Stimulated activated CD4-positive, alpha-beta T cell treated with anti-CD3 and anti-CD28 coated beads, Interleukin-12 subunit alpha, Interleukin-12 subunit beta, amount 100 ng/mL, for 4 hours (primary cell): ENCODE measurements at places on chromosomes 6 and 20.

GRCh38 chr20:50415516-50416268, 94.5 kb upstream of the PTPN1 start:
- no peak for DNase-seq

DNA sequence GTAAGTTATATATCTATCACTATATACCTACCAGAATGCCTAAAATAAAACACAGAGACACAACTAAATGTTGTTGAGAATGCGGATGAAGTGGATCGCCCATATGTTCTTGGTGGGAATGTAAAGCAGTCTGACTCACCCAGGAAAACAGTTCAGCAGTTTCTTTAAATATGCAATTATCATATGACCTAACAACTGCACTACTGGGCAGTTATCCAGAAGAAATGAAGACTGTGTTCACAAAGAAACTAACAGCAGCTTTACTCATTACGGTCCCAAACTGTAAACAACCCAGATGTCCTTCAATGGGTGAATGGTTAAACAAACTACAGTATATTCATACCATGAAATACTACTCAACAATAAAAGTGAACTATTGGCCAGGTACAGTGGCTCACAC, 14.3 kb upstream of the ZC3H12D start:
- no peak for DNase-seq

- DNase-seq, result no peak
Observed at GRCh38 chr6:105746130-105746505, 340.0 kb upstream of the PRDM1 start.

DNA sequence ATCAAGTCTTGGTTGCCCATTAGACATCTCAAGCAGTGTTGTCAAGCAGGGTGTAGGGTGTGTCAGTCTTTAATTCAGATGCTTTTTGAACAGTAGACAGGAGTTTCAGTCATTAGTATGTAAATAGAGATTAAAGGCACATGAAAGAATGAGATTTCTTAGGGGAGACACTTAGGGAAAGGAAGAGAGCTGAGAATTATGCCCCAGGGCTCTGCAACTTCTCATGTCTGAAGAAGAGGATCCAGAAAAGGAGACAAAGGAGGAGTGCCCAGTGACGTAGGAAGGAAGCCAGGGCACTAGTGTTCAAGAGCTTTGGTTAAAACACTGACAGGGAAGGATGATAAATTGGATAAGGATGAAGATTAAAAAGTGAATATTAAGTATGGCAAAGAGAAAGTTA, 569.7 kb downstream of the NKAIN2 start:
- no peak for DNase-seq

- no peak for DNase-seq
Observed at GRCh38 chr20:46083101-46083500, 6.7 kb downstream of the NCOA5 start.

DNA sequence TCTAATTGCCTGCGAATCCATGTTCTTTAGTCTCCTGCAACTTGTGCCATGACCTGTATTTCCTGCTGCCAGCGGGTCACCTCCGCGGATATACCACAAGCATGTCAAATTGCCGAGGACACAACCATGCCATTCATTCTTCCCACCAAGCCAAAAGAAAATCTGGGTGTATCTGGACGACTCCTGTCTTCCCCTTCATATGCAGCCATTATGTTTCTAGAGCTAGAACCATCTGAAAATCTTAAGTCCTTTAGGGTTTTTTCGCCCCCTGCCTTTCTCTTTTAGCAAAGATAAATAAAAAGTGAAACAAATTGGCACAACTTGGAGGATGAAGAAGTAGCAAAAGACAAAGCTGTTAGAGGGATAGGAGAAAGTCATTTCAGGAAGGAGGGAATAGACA, 242.6 kb downstream of the ARID1B start:
- no peak for DNase-seq

- DNase-seq, result no peak
Observed at GRCh38 chr6:36912030-36912454, 26.3 kb downstream of the C6orf89 start.

GRCh38 chr6:128527375-128527774, 7.0 kb upstream of the PTPRK start:
- no peak for DNase-seq

DNA sequence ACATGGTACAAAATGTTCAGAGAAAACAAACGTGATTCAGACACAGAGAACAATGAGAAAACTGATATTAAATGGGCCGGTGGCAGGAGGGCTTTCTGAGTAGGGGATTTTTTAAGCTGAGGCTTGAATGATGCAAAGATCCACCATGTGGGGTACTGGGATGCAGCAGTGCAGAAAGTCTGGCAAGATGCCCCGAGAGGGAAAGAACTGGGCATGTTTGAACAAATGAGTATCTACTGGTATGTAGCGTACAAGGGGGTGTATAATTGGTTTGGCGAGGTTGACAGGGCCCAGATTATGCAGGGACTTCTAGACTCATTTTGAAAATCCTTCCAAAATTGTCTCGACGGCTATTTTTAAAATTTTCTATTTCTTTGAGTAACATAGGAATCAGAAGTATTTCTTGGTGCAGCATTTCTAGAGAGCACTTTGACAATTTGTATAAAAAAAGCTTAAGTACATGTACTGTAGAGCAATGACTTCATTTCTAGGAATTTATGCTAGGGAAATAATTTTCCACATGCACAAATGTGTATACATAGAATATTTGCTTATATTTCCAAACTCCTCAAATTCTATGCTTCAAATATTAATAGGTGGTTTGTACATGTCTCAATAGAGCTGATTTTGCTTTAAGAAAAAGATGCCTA, 119.6 kb upstream of the DOK5 start:
- DNase-seq, result no peak

GRCh38 chr20:25397096-25397495, 6.5 kb upstream of the ABHD12 start:
- no peak for DNase-seq

- DNase-seq, result no peak
Observed at GRCh38 chr20:50259705-50260478, 69.3 kb downstream of the CEBPB start.

DNA sequence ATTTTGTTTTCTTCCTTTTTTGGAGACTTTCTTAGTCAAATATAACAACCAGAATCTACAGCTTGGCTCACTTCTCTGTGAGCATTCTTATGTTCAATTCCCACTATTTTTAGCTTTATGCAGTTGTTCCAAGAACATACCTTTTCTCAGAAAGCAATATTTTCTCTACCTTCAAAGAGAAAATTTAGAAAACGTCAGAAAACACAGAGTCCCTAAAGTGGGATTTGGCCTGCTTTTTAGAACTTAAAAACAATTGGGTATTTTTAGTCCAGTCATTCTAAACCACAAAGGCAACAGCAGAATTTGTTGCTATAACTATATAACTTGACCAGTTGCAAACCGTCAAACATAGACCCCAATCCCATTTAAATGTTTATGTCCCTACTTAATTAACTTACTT, 133.1 kb downstream of the MOXD1 start:
- no peak for DNase-seq

DNA sequence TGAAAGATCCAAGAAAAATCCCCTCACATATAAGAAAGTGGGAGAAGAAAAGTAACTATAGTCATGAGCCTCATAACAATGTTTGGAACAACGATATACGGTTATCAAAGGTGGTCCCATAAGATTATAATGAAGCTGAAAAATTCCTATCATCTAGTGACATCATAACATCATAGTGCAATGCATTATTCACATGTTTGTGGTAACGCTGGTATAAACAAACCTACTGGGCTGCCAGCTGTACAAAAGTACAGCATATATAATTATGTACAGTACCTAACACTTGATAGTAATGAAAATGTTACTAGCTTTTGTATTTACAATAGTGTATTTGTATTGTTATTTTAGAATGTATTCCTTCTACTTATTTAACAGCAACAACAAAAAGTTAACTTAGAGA, 240.7 kb downstream of the RNGTT start:
- no peak for DNase-seq

GRCh38 chr6:834190-834589, 141.3 kb upstream of the EXOC2 start:
- no peak for DNase-seq

GRCh38 chr20:25270829-25271251, 23.0 kb downstream of the PYGB start:
- DNase-seq, result no peak

- DNase-seq, result no peak
Observed at GRCh38 chr20:61391185-61391584, 139.1 kb downstream of the CDH4 start.

DNA sequence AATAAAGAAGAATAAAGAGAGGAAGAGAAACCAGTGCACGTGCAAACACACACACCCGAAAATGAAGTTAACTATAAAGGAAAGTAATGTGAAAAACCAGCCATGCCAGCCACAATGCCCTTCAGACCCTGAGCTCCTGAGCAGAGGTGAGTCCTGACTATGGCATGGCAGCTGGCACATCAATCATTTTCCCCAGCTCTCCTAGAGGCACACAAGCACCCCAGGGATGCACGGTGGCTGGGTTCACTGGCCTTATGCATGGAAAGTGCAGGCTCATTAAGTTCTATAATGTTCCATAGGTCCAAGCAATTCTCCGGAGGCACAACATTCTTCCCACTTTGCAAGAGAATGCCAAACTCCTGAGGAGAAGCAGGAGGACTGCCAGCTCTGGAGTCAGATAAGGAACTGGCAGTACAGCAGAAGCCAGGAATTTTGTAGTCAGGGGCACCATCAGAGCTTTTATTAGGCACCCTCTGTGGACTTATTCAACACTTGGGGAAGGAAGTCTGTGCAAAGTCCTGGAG, 175.0 kb upstream of the PRDM1 start:
- no peak for DNase-seq

DNA sequence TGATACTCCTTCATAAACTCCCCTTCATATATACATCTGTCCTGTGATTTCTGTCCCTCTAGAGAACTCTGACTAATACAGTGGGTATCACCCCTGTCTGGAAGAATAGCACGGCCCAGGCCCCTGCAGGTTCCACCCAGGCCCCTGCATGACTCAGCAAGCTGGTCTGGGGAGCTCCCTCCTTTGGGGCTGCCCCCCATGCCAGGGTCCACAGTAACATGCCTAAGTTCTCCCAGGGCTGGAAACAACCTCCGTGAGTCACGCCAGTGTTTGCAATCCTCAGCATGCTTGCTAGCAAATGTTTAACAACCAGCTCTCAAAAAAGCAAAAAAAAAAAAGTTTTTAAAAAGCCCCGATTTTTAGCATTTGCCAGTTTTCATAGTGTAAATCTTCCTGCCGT, 134.3 kb upstream of the CDH4 start:
- no peak for DNase-seq

DNA sequence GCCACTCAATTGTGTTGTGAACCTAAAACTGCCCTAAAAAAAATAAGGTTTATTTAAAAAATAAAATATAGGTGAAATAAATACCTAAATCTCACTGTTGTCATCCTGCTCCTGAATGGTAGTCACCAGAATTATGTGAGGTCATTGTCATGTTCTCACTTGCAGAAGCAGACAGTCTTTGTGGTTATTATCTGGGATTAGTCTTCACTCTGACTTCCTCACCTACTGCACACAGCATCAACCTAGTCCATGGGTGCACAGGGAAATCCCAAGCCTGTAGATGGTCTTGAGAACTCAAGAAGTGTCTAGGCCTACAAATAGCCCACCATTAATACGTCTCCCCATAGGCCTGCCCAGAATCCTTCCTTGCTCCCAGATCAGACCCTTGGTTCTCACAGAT, 97.0 kb downstream of the FOXF2 start:
- no peak for DNase-seq

DNA sequence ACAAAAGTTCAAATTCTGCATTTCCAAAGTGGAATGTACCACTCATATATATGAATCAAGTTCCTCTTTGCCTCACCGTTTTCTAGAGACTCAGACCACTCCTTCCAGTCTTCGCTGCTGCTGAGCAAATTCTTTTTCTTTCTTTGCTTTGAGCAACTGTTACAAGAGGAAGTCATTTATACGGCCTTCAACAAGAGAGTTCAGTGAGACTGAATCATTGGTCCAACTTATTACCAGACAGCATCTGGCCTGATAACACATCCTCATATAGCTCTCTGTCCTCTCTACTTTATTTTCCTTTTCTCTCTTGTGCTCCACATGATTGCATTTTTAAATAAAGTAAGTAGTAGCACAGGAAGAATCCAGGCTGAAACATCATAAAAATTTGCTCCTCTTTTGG, 652.7 kb downstream of the PHF3 start:
- DNase-seq, result no peak

GRCh38 chr6:108453601-108454185, 107.0 kb upstream of the FOXO3 start:
- DNase-seq, result no peak

DNA sequence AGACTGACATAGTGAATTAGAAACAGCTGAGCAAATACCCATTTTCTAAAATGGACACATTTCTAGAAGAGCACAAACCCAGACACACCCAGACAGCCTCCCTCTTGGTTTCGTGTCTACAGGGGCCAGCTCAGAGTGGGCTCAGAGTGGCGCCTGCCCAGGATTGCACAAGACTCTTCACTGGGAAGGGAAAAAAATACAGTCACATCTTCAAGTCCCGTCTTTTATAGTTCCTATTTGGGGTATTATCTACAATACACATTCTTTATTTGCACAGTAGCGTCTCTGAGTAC, 246.1 kb upstream of the AFDN start:
- no peak for DNase-seq

GRCh38 chr6:13794184-13794583, 20.2 kb downstream of the MCUR1 start:
- DNase-seq, result no peak

DNA sequence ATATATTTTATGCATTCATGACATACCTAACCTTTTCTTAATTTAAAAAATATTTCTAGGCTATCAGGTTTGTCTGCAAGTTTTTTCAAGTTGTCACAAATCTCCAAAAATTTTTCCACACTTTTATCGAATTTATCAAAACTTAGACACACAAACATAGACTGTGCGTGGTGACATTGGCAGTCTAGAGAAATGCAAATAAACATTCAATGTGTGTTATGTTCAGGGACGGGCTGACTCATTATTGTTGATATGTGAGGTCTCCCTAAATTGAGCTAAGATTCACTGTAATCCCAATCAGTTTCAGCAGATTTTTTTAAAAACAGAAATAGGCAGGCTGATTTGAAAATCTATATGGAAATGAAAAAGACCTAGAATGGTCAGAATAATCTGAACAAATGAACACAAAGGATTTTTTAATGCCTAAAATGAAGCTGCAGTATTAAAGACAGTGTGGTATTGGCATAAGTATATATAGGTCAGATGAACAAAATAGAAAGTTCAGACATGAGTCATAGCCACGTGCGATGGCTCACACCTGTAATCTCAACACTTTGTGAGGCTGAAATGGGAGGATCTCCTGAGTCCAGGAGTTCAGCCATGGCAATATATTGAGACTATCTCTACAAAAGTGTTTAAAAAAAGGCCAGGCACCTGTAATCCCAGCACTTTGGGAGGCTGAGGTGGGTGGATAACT, 19.2 kb downstream of the BLTP3A start:
- DNase-seq, result no peak

DNA sequence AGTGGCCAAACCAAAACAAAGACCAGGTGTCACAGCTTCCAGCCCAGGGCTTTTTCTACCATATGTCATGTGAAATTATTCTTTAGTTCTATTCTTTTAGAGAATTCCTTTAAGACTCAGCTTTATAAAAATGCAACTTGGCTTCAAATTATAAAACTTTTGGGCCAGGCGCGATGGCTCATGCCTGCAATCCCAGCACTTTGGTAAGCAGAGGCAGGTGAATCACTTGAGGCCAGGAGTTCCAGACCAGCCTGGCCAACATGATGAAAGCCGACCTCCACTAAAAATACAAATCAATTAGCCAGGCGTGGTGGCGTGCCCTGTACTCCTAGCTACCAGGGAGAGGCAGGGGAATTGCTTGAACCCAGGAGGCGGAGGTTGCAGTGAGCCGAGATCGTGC, 210.3 kb upstream of the ARG1 start:
- DNase-seq, result no peak

GRCh38 chr20:48155268-48155667, 370.0 kb upstream of the SULF2 start:
- DNase-seq, result no peak

- no peak for DNase-seq
Observed at GRCh38 chr6:42959917-42960242, 674 bp upstream of the GNMT start.
